ENCODE measurements at places on chromosomes 13 and 19. TPM values are rescaled to one million over a fixed set of nuclear protein-coding genes. Genes with fewer than 3 reads are reported as not detected.

SIAH3 gene
- total RNA-seq = not detected

DNA sequence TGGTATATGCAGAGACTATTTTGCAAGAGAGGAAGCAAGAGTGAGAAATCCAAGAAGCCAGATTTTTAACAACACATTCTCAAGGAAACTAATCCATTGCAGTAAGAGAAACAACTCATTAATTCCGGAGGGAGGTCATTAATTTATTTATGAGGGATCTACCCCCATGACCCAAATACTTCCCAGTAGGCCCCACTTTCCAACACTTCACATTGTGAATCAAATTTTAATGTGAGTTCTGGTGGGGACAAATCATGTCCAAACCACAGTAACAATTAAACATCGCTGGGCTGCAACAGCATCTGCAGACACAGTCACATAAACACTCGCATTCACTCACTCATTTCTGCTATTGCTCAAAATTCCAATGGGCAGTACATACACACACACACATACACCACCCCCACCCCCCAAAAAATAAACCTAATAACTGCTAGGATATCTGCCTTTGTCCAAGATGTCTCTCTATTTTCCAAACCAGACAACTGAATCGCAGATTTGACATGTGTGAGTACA is 1483.7 kb downstream of the PCDH9 start:
- DNase-seq = no peak

DNA sequence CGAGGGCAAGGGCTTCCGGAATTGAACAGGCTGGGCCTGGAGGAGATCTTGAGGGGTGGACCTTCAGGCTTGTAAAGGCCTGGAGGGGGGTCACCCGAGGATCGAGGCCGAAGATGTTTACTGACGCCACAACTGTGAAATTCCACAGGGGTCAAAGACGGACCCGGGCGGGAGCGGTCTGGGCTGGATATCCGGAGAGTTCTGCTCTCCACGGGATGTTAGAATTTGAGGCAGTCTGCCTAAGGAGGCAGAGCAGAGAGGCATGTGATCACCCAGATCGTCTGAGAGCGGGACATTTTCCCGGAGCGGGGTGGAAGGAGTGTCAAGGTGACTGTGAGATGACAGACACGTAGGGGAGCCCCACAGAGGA is 13.2 kb downstream of the KLHL26 start:
- DNase-seq = no peak

GRCh38 chr19:36528921-36529518 is 949 bp upstream of the ZNF260 start:
- no peak for DNase-seq

DNA sequence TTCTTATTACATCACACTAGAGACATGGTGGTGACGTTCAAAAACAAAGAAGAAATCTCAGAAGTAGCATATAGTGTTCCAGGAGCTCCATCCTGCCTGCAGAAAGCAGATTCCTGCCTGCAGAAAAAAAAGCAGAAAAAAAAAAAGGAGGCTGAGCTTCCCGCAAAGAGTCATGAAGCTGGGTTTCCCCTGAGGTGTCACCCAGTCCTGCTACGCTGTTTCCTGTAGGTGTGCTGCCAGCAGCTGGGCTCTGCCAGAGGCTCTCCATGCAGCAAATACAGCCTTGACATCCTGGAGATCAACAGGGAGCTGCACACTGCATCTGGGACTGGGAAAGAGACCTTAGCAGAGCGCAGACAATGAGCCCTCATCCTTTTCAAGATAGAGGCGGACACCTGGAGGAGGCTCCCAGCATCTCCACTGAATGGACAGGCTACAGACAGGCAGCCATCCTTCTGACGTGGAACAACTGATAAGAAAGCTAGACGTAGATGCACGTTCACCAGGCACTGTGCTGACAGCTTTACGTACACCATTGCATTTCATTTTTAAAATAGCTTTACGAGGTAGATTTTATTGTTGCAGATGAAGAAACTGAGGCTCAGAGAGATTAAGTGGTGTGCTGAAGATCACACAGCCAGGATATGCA is 350.9 kb downstream of the FOXO1 start:
- no peak for DNase-seq

GRCh38 chr19:39171479-39172465 is 25.0 kb upstream of the NCCRP1 start:
- no peak for DNase-seq

- peak; percentile 63 for DNase-seq
These were observed 76.9 kb downstream of the ITGBL1 start for GRCh38 chr13:101529422-101529821.
